ENCODE measurements at places on chromosomes 4 and X.
A peak's percentile ranks its signal among the peaks of the same experiment; 100 is the strongest.

GRCh38 chr4:184906480-184907097 lies 80.8 kb upstream of the ACSL1 start:
- no peak for DNase-seq

- peak; percentile 1 for DNase-seq
Observed at GRCh38 chrX:140712413-140713173, 3.0 kb downstream of the LINC00632 start.

DNA sequence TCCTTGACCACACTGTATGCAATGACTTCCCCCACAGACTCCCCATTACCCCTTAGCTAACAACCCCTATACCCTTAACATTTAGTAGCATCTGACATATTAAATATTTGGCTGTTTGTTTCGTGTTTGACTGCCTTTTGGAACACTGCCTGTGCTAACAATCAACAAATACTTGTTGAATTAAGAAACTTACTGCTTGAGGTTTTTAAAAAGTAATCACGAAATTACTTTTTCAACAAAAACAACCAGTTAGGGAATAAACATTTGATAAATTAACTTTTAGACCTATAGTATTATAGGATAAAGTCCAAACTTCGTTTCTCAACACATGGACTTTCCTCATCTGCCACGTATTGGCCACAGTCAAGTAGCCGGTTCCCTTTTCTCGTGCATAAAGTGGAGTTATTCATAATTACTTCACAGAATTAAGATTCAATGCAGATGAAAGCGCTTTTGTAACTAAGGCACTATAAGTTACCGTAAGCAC lies 555 bp upstream of the ELMOD2 start:
- DNase-seq: no peak

DNA sequence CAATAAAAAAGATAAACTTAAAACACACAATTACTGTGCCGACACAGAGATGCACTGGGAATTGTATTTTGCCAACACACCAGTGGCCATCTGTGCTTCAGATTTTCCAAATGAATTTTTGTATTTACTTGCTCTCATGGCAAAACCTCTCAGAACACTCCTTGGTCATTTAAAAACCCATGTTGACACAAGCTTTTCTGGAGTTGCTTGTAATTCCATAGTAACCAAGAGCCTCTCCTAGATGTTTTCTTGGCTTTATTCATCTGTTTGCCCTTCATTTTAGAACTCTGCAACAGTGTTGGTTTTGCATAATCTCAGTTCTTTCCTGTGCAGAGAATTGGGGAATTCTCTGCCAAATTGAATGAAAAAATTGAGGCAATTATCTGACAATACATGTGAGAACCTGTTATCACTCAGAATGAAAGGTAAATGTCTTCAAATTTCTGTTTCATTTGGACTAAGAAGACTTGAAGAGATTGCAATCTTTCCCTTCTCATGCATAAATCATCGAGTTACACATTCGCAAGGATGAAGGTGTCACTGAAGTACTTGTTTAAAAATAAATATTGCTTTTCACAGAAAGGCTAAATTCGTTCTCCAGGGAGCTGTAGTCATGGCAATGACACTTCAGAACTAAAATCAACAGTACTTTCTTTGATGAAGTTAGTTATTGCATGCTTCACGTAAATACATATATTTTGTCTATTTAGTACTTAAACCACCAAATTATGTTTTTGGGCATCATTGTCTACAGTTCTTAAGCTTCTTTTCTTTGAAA lies 301.8 kb upstream of the CTSO start:
- DNase-seq: no peak

DNA sequence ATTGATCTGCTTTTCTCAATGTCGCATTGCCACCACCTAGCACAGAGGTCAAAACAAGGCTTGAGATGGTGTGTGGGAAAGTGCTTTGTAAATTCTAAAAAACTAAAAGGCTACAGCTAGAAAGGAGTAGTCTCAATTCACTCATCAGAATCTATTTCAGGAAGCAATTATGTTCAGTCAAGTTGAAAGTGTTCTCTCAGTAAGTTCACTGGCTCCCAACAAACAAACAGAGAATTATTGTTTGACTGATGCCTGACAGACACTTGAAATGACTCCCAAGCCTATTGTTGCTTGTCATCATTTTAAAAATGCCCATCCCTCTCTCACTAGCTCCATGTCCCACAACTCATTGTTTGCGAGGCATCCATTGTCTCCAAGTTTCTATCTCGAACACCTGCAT lies 419.6 kb upstream of the CPEB2 start:
- no peak for DNase-seq

GRCh38 chr4:9988363-9988749 lies 32.9 kb downstream of the SLC2A9 start:
- no peak for DNase-seq

DNA sequence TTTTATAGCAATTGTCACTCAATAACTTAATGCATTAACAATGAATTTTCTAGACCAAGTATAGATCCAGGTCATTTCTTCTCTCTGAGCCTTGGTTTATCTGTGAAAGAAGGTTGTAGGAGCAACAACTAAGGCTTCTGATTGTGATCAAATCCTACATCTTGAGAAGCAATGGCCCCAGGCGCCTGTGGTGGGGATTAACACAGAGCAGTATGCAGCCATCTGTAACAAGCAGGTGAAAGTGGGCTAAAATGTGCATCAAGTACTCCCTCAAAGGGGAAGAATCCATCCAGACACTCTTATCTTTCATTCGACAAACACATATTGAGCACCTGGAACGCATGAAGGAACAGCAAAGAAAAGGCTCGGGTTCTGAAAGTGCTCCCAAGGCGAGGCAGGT lies 19.1 kb upstream of the SETD7 start:
- DNase-seq: no peak

DNA sequence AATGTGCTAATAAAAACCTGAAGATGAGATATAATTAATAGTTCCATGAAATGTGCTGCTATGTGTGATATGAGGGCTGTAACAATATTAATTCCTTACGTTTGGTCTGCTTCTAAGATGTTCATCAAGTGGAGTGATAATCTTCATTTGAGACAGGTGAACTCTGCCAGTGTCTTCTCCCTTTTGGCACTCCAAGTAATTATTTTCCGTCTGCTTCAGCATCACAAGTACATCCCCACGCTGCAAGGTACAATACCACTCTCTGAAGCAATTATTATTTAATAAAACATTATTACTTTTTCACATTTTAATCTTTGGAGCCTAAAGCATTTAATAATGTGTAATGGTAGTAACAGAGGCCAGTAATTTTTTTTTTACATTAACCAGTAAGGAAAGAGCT lies 44.4 kb downstream of the RPS3A start:
- no peak for DNase-seq

- DNase-seq: no peak
Observed at GRCh38 chr4:58216461-58216860, 1106.3 kb upstream of the IGFBP7 start.

GRCh38 chr4:84483688-84484087 lies 15.4 kb downstream of the NKX6-1 start:
- DNase-seq: no peak

GRCh38 chr4:26150948-26151347 lies 169.9 kb upstream of the RBPJ start:
- DNase-seq: peak; percentile 40

GRCh38 chr4:62130637-62131036 lies 930.5 kb downstream of the ADGRL3 start:
- no peak for DNase-seq

DNA sequence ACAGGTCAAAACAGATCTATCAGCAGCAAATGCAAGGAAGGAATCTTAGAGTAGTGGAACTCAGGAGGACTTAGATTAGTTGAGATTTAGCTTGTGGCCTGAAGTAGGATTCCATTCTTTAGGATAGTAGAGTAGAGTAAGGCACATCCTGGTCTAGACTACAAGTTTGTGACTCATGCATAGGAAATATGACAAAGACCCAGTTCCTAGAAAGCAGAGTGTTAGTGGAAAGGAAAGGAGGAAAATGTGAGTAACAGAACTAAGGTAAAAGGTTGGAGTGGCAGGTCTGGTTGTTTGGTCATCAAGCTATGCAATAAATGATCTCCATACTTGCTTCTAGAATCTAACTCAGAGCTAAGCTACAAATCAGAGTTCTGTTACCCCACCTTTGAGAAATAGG lies 595.0 kb downstream of the ACTRT1 start:
- DNase-seq: no peak

GRCh38 chr4:156615066-156615531 lies 356.5 kb downstream of the PDGFC start:
- peak; percentile 90 for DNase-seq

- DNase-seq: no peak
Observed at GRCh38 chr4:177127658-177128057, 182.0 kb upstream of the NEIL3 start.

DNA sequence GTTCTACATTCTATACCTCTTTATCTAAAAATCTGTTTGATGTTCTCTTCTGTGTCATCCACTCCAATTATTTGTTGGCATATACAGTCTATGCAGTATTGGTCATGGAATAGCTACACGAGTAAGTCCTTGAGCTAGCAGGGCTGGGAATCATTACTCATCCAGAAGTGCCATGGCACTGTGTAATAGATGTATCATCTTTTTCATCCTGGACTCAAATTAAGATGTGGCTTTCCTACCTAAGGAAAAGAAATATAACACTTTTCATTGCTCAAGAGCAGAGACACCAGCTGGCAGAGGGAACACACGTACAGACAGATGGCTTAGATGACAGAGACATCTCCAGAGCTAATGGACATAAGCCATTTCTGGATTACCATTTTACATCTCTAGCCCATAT lies 159.8 kb downstream of the FAM13A start:
- DNase-seq: peak; percentile 49

DNA sequence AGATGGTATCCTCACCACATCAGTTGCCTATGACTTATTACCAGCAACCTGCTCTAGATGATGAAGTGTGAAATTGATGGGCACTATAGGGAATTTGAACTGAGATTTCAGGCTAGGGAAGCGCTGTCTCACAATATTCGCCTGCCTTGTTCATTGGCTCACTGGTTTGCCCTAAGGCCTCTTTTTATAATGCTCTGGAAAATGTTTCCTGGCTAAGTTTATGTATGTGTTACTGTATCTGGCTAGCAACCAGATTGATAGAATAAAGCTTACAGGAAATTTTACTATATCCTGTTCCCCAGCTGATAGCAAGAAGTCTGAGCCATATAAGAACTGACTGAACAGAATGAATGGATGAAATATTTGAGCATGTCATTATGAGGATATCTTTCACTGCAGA lies 71.6 kb downstream of the GSTCD start:
- DNase-seq: no peak

- no peak for DNase-seq
Observed at GRCh38 chr4:39020130-39020529, 12.1 kb downstream of the TMEM156 start.

GRCh38 chrX:7514871-7515599 lies 327.9 kb upstream of the VCX start:
- DNase-seq: no peak

DNA sequence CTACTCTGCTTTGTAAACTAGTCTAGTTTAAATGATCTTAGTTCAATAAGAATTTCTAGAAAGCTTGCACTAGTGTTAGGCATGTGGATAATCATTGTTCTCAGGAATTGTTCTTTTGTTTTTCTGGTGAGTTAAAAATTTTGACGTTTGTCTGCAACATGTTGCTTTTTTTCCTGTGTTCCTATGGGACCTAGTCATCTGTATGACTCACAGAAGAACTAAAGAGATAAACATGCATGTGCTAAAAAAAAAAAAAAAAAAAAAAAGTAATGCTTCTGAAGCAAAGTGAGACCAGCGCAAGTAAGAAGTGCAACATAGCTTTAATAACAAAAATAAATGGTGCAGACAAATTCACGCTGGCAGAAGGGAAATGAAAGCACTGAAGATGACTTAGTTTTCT lies 471.2 kb downstream of the IQCM start:
- peak; percentile 18 for DNase-seq

DNA sequence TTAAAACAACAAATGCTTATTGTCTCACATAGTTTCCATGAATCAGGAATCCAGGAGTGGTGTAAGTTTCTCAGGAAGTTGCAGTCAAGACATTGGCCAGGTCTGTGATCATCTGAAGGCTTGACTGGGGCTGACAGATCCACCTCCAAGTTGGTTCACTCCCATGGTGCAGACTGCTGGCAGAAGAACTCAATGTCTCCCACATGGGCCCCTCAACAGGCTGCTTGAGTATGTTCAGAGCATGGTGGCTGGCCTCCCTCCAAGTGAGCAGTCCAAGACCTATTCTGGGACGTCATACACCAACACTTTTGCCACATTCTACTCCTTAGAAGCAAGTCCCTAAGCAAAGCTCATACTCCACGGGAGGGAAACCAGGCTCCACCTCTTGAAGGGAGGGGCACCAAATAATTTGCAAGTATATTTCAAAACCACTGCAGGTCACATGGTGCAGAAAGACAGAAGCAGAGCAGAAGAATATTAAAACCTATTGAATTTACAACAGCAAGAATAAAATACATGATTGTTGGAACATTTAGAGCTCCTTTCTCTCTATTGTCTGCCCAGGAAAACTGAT lies 35.3 kb downstream of the LGI2 start:
- DNase-seq: no peak

DNA sequence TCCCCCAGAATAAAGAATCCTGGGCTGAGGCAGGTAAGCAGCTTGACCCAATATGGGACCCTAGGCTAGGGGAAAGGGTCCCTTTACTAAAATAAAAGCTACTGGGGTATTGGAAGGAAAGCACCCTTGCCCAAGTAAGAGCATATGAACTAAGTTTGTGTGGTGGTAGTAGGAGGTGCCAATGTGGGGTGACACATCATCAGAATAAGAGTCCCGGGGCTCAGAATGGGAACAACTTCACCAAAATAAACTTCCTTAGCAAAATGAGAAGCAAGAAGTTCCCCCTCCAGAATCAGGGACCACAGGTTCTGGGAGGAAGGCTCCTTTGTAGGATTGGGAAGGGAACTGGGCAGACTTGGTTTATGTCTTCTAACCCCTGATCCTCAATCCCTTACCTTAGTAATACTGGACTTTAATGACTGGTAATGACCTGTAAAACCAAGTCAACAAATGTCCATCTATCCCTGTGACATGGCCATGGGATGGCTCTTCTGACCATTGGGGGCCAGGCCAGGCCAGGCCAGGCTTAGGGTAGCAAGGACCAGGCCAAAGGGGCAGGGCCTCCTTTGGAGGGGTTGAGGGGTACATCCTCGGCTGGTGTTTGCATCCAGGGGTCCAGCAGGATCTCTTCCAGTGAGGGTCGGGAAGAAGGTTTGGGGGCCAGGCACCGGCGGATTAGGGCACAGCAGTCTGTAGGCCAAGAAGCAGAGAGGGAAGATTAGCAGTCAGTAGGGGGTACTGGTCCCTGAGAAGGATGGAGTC lies 2.3 kb upstream of the SLC35A2 start:
- DNase-seq: no peak

- no peak for DNase-seq
Observed at GRCh38 chr4:33566649-33567048, 2677.7 kb downstream of the ARAP2 start.

DNA sequence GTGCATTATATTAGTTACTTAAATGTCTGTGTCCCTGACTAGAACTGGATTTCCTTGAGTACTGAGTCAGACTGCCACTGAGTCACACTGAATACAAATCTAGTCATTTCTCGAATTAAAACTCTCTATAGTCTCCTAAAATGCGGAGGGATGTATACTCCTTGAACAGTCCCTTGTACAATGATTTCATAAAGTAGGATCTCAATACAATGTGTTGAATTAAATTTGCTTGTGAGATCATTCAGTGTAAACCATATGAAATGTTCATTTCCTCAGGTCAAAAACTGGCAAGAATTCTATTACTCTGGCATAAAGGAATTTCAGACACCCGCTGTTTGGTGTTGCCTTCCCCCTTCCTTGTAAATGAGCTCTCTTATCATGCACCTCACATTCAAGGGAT lies 17.5 kb upstream of the FAM241A start:
- peak; percentile 26 for DNase-seq

GRCh38 chr4:120716346-120716745 lies 206.2 kb downstream of the PRDM5 start:
- no peak for DNase-seq

- DNase-seq: no peak
Observed at GRCh38 chr4:98406819-98407218, 145.6 kb downstream of the RAP1GDS1 start.

Measured in HFFc6 (cell line).